Naive thymus-derived CD4-positive, alpha-beta T cell (primary cell): ENCODE measurements at places on chromosomes 5 and 9. TPM values are rescaled to one million over a fixed set of nuclear protein-coding genes. Genes with fewer than 3 reads are reported as not detected.

CDHR2 gene
- total RNA-seq, result 1.1 and 2.8 TPM in 2 replicates

GRCh38 chr5:88769165-88769564, 113.8 kb downstream of the MEF2C start:
- DNase-seq, result no peak

DNA sequence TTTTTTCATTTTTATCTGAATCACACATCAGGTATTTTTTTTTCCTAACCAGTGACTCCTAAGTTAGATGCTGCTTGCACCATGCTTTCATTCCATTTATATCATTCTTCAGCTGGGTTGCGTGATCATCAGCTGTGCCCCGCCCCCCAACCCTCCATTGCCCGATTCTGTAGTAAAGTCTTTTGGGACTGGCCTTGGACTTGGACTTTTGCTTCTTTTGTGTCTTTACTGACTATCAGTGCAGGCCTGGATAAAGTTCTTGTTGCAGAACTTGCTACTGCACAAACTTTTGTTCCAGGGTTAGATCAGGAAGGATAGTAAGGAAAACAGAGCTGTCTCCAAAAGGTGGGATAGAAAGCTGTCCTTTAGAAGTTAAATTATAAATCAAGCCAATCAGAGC, 38.5 kb downstream of the SLC22A5 start:
- no peak for DNase-seq

DNA sequence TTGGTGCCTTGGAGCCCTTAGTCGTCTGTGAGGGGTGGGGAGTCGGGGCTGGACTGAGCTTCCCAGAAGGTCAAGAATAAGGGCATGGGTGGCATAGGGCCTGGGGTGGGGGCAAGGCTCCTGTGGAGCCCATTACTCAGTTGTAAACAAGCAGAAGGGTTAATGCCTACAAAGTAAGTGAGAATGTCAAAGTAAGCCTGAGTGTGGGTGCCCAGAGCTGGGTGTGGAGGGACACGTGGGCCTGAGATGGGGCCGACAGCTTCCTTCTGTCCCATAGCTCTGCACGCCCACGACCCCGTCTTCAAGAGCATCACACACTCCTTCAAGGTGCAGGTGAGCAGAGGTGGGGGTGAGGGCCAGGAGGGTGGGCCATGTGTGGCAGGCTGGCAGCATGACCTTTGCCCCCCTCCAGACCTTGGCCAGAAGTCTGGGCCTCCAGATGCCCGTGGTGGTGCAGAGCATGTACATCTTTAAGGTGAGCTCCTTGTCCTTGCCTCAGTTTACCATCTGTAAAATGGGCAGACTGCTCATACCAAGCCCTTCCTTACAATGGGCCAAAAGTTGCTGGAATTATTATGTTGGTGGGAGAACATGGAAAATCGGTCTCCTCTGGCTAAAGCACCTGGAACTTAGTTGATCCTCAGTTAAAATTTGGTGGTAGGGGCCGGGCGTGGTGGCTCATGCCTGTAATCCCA, 11.1 kb downstream of the DOLK start:
- no peak for DNase-seq

- no peak for DNase-seq
These were observed 299.9 kb downstream of the SPOCK1 start for GRCh38 chr5:137199201-137199600.

AQP7 gene
- total RNA-seq, result 1.9 TPM

SLIT3 gene
- total RNA-seq, result not detected

GAPT gene
- 2.0 TPM for total RNA-seq

TMC1 gene
- total RNA-seq, result not detected

DNA sequence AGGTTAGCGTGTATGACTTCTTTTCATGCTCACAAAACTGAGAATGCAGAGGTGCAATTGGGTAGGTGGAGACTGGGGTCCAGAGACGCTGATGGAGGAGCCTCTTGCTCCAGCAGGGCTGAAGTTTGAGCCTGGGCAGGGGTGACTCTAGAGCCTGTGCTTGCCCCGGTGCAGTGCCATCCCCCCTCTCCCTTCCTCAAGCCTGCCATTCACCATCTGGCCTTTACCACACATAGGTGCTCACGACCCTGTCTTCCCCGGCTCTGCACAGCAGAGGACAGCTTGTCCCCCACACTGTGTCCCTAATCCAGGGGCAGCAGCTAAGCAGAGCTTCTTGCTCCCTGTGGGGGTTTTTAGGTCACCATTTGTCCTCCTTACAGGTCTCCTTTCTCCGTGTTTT, 86.5 kb downstream of the DAP start:
- no peak for DNase-seq

PCDHA10 gene
- not detected for total RNA-seq

PCDHGB2 gene
- total RNA-seq, result 0.24 TPM

DNA sequence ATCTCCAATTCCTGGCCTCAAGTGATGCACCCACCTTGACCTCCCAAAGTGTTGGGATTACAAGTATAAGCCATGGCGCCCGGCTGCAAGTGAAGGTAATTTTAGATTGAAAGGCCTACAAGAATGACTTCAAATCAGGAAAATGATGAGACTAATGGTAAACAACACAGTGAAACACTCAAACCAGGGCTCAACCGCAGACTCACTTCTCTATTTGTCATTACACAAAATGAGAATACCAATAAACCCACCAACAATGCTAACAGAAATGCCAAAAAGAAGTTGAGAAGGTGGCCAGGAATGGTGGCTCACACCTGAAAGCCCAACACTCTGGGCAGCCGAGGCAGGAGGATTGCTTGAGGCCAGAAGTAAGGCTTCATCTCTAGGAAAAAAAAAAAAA, 92.1 kb downstream of the UBAP2 start:
- no peak for DNase-seq

DNA sequence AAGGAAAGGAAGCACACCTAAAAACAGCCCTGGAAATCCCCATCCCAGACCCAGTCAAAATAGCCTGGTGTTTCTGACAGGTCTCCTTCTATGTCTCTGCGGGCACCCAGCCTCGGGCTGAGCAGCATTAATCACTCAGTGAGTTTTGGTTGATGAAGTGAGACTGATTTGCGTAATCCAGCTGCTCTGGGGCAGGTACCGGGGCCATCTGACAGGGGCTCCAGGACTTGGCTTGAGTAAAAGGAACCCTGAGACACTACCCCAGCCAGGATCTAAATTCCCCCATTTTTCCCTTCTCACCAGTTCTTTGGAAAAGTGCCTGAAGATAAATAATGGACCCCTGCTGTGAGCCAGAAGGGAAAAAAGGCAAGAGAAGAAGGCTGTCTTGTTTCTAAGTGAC, 596 bp downstream of the SLC28A3 start:
- DNase-seq, result no peak

GRCh38 chr5:156974328-156974727, 11.3 kb upstream of the TIMD4 start:
- no peak for DNase-seq

- peak; percentile 13 for DNase-seq
These were observed 27.5 kb downstream of the GPX3 start for GRCh38 chr5:151047814-151048425.

PCSK5 gene
- total RNA-seq, result 24.6 TPM

DNA sequence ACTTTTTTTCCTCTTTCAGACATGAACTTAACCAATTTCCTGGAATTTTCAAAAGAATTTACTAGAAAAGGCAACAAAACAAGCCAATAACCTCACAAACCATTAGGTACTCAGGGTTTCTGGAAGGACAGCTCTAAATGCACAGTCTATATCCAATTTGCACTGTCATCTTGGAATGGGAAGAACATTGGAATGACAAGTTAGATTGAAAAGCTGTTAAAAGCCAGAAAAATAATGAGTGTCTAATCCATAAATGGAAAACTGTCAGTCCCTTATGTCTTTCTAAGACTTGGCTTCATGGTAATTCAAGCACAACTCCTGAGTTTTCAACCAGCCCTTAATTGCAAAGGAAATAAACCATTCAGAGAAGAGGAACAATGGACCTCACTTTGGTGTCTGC, 105.8 kb upstream of the NTRK2 start:
- DNase-seq, result no peak

- no peak for DNase-seq
These were observed 27.3 kb upstream of the DENND1A start for GRCh38 chr9:123957168-123957721.

GRCh38 chr9:127448112-127448805, 2.9 kb downstream of the RPL12 start:
- DNase-seq, result no peak

DNA sequence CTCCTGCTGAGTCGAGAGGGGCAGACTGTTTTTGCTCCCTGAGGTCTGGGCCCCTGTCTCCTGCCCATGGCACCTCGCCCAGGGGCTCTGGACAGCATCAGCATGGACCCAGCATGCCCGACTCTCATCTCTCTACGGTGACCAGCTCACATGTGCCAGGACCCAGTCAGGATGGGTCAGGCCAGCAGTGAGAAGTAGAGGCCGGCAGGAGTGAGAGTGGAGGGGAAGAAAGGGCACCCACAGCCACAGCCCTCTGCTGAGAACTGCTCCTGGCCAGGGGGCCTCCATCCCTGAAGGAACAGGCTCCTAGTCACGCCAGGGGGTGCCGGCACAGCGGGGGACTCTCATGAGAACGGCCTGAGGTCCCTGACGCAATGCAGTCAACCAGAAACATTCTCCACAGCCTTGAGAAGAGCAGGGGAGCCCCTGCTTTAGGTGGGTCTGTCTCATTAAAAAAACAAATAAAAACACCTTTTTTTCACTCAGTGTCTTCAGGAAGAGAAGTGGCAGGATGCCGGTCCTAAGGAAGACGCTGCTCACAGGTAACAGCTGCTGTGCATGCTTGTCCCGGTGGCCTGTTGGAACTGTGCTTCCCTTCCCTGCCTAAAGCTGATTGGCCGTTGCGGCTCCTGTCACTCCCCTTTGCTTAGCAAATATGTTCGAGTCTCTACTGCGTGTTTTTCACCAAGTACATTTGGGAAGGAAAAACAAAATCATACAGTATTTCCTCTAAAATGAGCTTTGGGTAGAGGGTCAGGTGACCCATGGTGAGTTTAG, 85.7 kb upstream of the FBXW11 start:
- DNase-seq, result no peak

DNA sequence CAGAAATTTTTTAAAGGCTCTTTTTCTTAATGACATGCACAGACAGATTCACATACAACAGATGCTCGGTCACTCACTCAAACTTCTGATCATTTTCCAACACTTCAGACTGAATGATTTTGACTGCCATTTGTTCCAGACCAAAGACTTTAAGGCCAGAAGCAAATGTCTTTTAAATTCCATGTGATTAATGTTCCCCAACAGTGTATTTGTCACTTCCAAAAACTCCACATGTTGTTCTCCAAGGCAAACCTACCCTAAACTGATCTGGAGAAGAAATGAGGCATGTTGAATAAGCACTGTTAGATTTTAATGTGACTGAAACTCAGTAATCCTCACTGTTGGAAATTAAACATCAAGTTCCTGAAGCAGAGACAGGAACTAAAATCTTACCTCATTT, 366.7 kb downstream of the GABRG2 start:
- DNase-seq, result no peak

CFAP90 gene
- not detected for total RNA-seq

PDZD2 gene
- total RNA-seq, result 2.7 TPM

DNA sequence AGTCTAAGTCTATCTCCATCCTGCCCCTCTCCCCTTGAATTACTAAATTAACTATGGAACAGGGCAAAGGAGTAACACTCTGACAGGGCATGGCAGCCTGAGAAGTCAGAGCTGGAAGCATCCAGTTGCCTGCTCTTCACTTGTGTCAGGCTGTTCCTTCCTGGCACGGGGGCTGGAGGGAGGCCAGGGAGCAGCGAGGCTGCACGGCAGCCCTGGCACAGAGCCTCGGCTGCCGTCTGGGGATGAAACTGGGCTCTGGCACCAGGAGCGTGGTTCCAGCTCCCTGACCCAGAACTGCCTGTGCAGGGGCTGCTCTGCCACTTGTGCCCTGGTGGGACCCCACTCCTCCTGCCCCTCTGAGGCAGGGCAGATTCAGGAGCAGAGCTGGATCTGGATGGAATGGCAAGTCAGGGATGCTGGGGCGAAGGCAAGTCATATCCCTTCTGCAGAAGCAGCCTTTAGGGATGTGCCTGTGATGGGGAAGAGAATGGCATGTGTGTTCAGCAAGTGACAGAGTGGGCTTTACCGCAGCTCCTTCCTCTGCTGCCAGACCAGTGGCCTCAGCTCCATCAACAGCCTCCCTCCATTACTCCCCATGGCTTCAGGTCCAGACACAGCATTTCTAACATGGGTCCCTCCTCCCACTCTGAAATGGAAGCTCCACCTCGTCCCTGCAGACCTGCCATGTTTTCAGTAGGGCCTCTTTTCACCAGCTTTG, 42.2 kb upstream of the PDE8B start:
- no peak for DNase-seq

DNA sequence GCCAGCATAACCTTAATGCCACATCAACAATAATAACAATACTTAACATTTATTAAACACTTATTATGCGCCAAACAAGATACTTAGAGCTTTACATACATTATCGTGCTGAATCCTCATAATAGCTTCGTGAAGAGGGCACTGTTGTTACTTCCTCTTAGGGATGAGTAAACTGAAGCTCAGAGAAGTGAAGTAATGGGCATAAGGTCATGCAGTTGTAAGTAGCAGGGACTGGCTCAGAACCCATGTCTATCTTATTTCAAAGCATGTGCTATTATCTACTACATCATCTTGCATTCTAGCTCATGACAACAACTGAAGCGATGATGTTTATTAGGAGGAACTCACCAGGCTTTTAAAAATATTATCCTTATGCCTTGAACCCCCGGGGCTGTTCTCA, 34.9 kb upstream of the PPP3R2 start:
- no peak for DNase-seq

DNA sequence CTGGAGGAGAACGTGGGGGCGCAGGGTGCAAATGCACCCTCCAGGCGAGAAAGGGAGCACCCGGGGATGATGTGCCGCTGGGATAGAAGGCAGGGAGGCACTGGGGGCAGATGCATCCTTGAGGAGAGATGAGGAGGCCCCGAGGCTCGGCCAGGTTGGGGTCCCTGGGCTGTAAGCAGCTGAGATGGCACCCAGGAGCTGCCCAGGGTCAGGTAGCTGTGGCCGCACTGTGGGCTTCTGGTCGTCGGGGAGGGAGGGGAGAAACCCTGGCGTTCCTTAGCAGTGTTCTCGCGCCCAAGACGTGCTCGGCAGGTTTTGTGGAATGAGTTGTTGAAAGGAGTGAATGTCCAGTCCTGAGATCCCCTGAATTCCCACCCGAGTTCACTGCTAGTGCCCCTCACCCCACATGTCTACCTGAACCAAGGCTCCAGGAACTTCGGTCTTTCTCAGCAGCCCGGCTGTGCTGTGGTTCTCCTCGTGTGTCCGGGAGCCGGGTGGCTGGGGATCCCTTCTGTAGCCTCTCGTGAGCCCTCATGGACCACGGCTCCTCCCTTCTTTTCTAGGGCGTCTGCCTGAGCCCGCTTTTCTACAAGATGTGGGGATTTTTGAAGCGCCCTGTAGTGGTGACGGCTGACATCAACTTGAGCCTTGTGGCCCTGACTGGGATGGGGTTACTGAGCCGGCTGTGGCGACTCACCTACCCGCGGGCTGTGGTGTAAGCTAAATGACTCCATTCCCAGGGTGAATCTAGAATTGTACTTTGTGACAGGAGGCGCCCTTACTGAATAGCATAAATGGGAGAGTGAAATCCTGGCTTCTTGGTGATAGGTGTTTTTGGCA, 1.1 kb downstream of the POMT1 start:
- DNase-seq, result no peak

IL17B gene
- not detected for total RNA-seq
